ENCODE measurements at places on chromosomes 3 and 15. TPM values are rescaled to one million over a fixed set of nuclear protein-coding genes. Genes with fewer than 3 reads are reported as not detected.

The CCDC71 gene
- 44.2 TPM for total RNA-seq

The ADGRG7 gene
- not detected for total RNA-seq

The CNTN6 gene
- not detected for total RNA-seq

The ITPKA gene
- 14.2 TPM for total RNA-seq

The AGBL1 gene
- 0.23 TPM for total RNA-seq

The FAM107A gene
- 54.5 TPM for total RNA-seq

The HDGFL3 gene
- total RNA-seq: 19.4 TPM

The CCDC51 gene
- total RNA-seq: 14.8 TPM

The ERC2 gene
- total RNA-seq: 1.0 TPM

The LRRC49 gene
- total RNA-seq: 9.8 TPM

The SLC22A14 gene
- total RNA-seq: 0.64 TPM

The TRIM42 gene
- 1.1 TPM for total RNA-seq

The ZNF660 gene
- total RNA-seq: 2.9 TPM

The PTX3 gene
- 0.97 TPM for total RNA-seq

The TRPM7 gene
- total RNA-seq: 27.0 TPM

The RAB6B gene
- 7.1 TPM for total RNA-seq

The FAIM gene
- 11.5 TPM for total RNA-seq

The APBA2 gene
- total RNA-seq: 25.3 TPM

The PPARG gene
- total RNA-seq: 7.0 TPM

The LYZL4 gene
- total RNA-seq: not detected

The NPAP1 gene
- 1.6 TPM for total RNA-seq

The CDC25A gene
- total RNA-seq: 32.2 TPM

The LSG1 gene
- 25.9 TPM for total RNA-seq

The CACNA2D3 gene
- total RNA-seq: 1.1 TPM

The GLDN gene
- total RNA-seq: 1.4 TPM
